GDM1 (cell line): ENCODE measurements at places on chromosomes 3 and 15.

GRCh38 chr3:31002730-31003129, 108.3 kb upstream of the GADL1 start:
- no peak for DNase-seq

DNA sequence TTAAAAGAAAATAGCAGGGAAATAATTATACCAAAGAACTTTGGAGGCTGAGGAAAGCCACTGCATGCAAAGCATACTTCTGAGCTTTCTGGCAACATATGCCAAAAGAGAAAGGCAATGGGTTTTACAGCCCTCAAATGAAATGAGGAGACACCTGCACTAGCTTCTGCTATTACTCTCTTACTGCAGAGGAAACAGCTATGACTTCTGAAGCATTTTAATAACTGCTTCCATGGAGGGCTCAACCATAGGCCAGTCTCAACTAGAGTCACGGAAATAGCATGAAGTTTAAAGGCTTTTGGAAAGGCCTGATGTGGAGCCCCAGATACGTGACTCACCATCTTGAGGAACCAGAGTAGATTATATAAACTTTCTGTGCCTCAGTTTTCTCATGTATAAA, 114.8 kb downstream of the OXNAD1 start:
- no peak for DNase-seq

DNA sequence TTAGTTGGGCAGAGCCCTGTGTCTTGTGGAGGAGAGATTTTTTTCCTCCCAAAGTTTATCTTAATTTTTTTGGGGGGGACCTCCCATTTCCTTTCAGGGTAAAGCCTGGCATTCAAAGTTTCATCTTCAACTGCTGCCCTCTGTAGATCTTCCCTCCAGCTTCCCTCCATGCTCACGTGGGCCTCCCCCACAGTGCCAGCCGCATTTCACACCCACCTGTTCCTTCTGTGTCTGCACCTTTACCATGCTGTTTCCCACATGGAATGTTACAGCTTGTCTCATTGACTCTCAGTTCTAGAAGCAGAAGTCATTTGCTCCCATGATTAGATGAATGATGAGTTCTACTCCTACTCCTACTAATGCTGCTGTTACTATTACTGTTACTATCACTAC, 6.5 kb downstream of the CELF6 start:
- no peak for DNase-seq

- DNase-seq = no peak
These were observed 178.8 kb downstream of the NSMCE3 start for GRCh38 chr15:29090617-29091466.

DNA sequence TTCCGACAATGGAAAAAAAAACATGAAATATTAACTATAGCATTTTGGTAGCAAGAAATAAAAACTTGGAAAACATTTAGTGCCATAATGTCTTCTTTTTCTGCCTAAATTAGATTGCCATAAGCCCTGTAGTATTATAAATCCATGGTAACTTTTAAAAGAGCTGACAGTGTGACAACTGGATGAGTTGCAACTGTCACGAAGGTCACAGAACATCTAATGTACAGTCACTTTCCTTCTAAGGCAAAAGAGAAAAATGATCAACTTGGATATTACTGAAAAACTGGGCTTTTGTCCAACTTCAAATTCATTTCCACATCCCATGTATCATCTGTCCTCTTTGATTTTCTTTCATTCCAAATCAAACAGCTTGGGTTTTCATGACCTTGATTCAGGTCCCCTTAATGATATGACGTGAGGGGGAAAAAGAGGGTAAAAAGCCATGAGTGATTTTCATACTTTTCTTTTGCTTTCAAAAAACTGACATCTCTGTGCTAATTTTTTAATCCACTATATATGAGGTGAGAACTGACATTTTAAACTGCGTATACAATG, 602 bp downstream of the CPB1 start:
- no peak for DNase-seq

DNA sequence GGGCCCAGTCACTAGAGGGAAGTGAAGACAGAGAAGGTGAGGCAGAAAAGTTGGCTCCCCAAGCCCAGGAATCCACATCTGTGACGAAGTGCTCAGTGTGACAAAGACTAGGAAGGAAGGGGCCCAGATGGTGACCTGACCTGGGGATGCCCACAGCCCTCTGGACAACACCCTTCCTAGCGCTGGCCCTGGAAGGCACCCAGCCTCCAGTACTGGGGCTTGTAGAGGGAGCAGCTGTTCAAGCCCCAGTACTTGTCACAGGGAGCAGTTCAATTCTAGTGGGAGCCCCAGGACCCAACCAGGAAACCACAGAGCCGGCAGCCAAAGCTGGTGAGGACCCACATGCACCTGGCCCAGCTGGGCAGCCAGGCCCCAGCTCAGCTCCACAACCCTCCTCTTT, 190.8 kb downstream of the XXYLT1 start:
- no peak for DNase-seq
